Upper lobe of left lung (tissue), 6 donors: ENCODE measurements at places on chromosomes 5 and 9. TPM values are rescaled to one million over a fixed set of nuclear protein-coding genes. Genes with fewer than 3 reads are reported as not detected.

GRCh38 chr5:29054694-29055093, 2016.3 kb upstream of the CDH9 start:
- H3K4me3 ChIP-seq, result no peak overlapping the region
- H3K27ac ChIP-seq, result no peak overlapping the region
- no peaks in the 10 kb centered on the region for H3K36me3 ChIP-seq
- H3K27me3 ChIP-seq, result no peaks in the 10 kb centered on the region
- no peak for DNase-seq

GRCh38 chr9:116471093-116471906, 215.8 kb upstream of the TRIM32 start:
- DNase-seq, result no peak
- H3K36me3 ChIP-seq, result no peaks in the 10 kb centered on the region

DNA sequence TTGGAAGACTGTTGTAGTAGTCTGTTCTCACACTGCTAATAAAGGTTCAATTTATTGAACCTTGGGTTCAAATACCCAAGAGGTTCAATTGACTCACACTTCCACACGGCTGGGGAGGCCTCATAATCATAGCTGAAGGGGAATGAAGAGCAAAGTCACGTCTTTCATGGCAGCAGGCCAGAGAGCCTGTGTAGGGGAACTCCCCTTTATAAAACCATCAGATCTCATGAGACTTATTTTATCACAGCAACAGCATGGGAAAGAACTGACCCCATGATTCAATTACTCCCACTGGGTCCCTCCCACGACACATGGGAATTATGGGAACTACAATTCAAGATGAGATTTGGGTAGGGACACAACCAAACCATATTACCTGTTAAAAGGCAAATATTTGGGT, 268.2 kb downstream of the TMEM167A start:
- H3K36me3 ChIP-seq, result no peaks in the 10 kb centered on the region
- DNase-seq, result no peak
- H3K4me3 ChIP-seq, result no peak overlapping the region
- no peaks in the 10 kb centered on the region for H3K4me1 ChIP-seq
- no peak overlapping the region for H3K27ac ChIP-seq

GRCh38 chr5:76388236-76388635, 14.8 kb upstream of the IQGAP2 start:
- no peaks in the 10 kb centered on the region for H3K4me1 ChIP-seq
- DNase-seq, result no peak
- H3K27ac ChIP-seq, result no peak overlapping the region

GRCh38 chr5:92836855-92837755, 743.9 kb downstream of the NR2F1-AS1 start:
- H3K36me3 ChIP-seq, result no peaks in the 10 kb centered on the region
- DNase-seq, result no peak
- no peaks in the 10 kb centered on the region for H3K4me1 ChIP-seq
- H3K27ac ChIP-seq, result no peak overlapping the region

DNA sequence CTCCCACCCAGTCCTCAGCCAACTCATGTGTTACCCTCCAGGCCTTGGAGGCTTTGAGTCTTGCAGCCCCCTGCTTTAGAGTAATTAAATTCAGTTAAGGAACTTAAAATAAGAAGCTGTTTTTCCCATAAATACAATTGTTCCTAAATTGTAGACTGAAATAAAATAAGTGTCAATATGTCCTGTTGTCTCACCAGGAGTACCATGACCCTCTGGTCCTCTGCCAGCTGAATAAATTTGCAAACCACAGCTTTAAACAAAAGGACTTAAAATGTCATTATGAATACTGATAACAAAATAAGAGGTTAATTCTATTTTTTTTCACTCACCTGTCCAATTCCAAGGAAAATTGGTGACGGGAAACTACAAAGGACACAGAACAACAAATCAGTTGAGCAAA, 15.6 kb downstream of the SLC35D2 start:
- peaks cover 19% of the 10 kb centered on the region for H3K36me3 ChIP-seq
- H3K4me3 ChIP-seq, result no peak overlapping the region
- H3K4me1 ChIP-seq, result no peaks in the 10 kb centered on the region

GRCh38 chr5:74510476-74511075, 130.0 kb downstream of the ENC1 start:
- no peak overlapping the region for H3K4me3 ChIP-seq
- DNase-seq, result no peak
- no peaks in the 10 kb centered on the region for H3K4me1 ChIP-seq
- H3K27me3 ChIP-seq, result no peaks in the 10 kb centered on the region
- H3K27ac ChIP-seq, result no peak overlapping the region

- H3K27ac ChIP-seq, result no peak overlapping the region
- DNase-seq, result no peak
- H3K36me3 ChIP-seq, result no peaks in the 10 kb centered on the region
- no peaks in the 10 kb centered on the region for H3K4me1 ChIP-seq
Observed at GRCh38 chr9:114757984-114758383, 47.9 kb downstream of the TNFSF15 start.

GRCh38 chr9:112774006-112774996, 23.7 kb downstream of the SNX30 start:
- no peaks in the 10 kb centered on the region for H3K27me3 ChIP-seq
- H3K36me3 ChIP-seq, result no peaks in the 10 kb centered on the region
- H3K27ac ChIP-seq, result no peak overlapping the region
- H3K4me1 ChIP-seq, result peaks cover 4% of the 10 kb centered on the region

The CDH9 gene
- total RNA-seq, result not detected

The TEX48 gene
- total RNA-seq, result not detected

The COL23A1 gene
- 1.7 TPM for total RNA-seq

The DBH gene
- not detected for total RNA-seq
